ENCODE measurements at places on chromosomes 4 and X. TPM values are rescaled to one million over a fixed set of nuclear protein-coding genes. Genes with fewer than 3 reads are reported as not detected.

CHIC2 gene
- total RNA-seq, result 5.8 TPM

ZCCHC18 gene
- total RNA-seq, result 0.13 TPM

GLRB gene
- total RNA-seq, result 7.3 TPM

CXCR3 gene
- 0.37 TPM for total RNA-seq

ASB12 gene
- not detected for total RNA-seq

KIAA1210 gene
- not detected for total RNA-seq

DNA sequence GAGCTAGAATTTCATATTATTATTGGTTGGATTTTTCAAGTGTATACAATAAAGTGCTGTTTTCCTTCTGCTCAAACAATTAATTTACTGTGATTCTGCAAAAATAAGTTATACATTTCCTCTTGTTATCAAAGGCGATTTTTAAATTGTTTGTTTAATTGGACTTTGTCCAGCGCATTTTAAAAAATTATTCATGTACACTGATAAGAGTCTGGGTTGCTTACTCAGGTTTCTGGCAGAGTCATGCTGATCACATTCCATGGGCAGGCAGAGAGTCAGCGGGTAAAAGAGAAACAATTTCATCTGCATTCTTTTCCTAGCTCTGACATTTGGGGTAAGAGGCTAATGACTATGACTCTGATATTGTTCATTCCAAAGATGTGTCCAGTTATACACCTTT, 8.9 kb downstream of the FAT4 start:
- no peak for DNase-seq

- DNase-seq, result no peak
Observed at GRCh38 chr4:124565371-124565770, 147.2 kb downstream of the ANKRD50 start.

GRCh38 chrX:148917441-148917840, 417.0 kb downstream of the AFF2 start:
- no peak for DNase-seq

DNA sequence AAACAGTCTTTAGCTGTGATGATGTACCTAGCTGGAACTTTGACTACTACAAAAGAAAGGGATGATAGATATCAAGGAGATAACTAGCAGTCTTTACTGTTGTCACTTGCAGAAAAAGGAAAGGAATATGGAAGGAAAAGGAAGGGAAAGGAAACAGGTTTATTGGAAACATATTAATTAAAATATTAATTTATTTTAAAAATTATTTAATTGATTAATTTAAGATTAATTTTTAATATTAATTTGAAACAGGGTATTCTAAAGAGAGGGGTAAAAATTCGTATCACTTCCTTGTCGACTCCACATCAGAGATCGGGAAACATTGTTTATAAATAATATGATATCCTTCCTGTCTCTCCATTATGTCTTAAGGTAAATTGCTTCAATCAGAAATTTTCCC, 186.5 kb upstream of the IL15 start:
- DNase-seq, result no peak

DNA sequence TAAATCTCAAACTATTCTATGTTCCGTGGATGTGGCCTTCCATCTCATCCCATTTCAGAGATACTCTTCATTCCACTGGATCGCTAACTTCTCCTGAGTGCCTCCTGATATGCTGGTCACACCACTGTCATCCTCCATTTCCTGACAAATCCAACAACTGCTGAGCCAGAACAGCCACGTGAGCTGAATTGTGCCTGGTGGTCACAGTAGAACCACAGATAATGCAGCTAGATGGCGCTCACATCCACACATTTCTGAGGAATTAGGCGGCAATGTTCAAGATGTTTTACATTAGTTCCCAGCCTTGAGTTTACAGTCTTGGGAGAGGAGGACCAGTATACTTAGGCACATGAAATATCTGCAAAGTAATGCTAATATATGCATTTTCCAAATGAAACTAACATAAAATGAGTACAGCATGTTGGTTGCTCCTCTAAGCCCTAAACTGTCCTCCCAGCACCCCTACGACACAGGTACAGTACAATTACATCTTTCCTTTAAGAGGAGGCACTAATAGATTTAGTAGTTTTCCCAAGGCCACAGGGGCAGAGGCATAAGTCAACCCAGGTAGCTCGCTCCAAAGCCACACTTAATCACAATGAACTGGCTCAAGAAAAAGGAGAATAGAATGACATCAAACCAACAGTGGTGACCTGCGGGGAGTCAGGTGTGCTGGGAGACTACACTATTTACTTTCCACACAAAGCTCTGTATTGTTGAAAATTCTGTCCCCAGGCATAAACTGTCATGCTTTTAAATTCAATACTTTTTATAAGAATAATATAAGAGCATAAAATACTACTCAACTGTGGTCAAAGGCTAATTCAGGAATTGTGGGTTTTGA, 134.2 kb downstream of the CHIC2 start:
- peak; percentile 58 for DNase-seq

DNA sequence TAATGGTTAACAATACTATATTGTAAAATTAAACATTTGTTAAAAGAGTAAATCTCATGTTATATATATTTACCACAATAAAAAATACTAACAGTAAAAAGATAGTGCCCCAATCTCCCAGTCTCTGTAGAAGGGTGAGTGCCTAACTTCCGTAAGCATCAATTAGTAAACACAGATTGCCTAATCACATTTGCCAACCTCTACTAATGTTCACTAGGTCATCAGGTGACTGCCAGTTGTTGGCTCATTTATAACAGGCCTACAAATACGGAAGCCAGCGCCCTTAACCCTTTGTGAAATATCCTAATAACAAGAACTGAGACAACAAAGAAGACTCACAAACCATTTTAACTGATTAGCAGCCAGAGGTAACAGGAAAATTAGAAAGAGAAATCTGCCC, 345.1 kb downstream of the INPP4B start:
- DNase-seq, result no peak

GRCh38 chr4:112704991-112705845, 68.3 kb downstream of the LARP7 start:
- DNase-seq, result peak; percentile 37

- DNase-seq, result no peak
Observed at GRCh38 chr4:81550388-81550859, 78.7 kb upstream of the RASGEF1B start.

DNA sequence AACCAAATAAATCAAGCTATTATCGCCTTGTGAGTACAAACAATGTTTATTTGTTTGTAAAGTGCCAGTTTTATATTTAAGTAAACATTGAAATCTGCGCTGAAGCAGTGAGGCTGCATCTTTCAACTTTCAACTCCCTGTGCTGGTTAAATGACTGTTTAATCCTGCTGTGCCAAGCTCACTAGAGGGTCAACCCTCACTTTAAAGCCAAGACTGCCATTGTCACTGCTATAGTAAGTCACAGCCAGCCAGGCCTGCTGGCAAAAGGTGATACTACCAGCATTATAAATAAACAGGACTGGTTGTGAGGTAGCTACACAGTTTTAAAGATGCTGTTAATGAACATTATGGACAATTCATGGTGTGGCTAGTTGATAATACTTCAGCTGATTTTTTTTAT, 34.6 kb downstream of the EFHC2 start:
- no peak for DNase-seq

DNA sequence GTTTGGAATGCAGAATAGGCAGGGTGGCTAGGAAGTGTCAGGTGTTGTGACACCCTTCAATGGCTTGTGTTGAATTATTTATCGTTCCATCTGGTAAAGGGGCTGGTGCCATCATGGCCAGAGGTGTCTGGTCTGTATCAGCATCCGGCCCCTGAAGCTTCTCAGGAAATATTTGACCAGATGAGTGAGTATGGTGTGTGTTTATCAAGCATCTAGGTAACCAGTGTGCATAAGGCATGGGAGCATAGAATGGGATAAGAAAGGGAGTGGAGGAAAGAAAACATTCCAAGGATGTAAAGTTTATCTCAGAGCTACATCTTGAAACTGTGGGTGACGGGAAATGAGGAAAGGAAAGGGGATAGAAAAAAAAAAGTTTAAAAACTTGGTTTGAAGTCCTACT, 109.4 kb downstream of the KLHL4 start:
- no peak for DNase-seq

GRCh38 chrX:151741606-151742005, 7.1 kb downstream of the CNGA2 start:
- DNase-seq, result peak; percentile 3

DNA sequence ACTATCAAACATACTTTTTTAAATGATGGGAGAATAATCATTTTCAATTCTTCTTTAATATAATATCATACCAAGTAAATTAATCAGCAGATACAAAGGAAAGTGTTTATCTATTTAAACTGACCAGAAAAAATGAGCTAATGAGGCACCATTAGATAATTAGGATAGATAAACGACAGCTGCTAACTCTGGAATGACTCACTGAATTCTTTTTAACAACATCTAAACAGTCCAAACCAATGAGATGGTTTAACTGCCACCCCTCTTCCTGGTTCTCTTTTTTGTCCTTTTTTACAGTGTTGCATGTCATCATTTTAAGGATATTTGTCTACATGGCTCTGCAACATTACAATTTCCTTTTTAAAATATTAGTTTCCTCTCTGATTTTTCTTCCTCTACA, 41.6 kb downstream of the UNC5C start:
- DNase-seq, result no peak

DNA sequence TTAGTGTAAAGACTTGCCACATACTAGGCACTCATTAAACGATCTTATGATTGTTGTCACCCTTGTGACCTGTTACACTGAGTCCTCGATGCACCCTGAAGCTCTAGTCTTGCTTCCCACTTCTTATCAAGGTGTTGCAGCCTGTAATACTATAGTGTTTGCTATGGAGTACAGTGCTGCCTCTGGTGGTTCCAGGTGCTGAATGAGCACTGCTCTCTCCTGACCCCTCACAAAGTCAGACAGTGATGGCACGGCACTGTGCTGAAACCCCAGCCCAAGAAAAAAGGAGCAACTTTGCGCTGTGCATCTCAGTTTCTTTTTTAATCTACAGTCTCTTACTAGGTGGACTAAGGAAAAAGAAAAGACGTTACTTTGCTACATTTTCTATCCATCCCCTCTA, 106.3 kb downstream of the GC start:
- no peak for DNase-seq

- no peak for DNase-seq
Observed at GRCh38 chr4:113881256-113881655, 98.2 kb downstream of the ARSJ start.

DNA sequence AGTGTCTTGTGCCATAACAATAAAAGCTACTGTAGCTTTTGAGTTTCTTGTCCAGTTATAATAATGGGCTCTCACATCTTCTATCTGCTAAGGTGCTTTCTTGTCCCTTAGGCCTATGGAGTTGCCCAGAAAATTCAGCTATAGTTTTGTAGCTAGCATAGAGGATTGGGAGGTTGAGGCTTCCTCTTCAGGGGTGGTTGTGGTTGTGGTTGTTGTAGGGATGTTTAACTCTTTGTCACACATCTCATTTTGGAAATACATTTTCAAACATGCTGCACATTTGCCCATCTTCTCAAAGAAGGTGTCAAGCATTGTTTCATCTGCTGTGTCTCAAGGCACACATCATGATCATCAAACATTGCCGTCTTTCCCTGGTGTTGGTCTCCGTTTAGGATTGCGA, 65.0 kb downstream of the ATXN3L start:
- DNase-seq, result no peak

Data from pancreas (tissue), 10 donors.